LNCaP clone FGC (cell line): ENCODE measurements at places on chromosomes 12 and 14.

DNA sequence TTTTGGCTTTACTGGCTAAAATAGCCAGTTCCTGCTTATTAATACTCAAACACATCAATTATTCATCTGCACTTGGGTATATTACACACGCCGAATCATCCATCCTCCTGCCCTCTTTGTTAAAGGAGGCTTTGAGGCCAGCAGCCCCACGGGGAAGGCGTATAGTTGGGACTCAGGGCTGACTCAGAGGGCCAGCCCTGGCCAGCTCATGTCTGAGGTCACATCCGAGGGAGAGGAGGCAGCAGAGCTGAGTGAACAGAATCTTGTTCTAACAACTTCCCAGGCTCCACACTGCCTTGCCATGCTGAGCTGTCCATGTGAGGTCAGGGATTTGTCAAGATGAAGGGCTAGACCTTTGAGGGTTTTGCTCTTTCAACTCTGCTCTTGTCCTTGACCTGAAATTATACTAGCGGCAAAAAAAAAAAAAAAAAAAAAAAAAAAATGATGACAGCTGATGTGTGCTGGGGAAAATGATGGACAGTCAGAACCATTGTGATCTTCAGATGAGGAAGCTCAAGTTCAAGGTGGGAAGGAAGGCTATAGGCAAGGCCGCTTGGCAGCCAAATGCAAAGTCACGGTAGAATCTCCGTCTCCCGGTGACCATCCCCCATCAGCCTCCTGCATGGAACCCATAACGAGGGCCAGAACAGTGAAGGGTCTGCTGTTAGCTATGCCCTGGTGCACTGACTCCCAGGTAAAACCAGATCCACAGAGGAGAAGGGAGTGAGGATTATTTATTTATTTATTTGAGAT lies 12.5 kb upstream of the MARK3 start:
- DNase-seq: no peak

GRCh38 chr14:67018720-67019119 lies 170.5 kb upstream of the GARIN2 start:
- no peak for DNase-seq

DNA sequence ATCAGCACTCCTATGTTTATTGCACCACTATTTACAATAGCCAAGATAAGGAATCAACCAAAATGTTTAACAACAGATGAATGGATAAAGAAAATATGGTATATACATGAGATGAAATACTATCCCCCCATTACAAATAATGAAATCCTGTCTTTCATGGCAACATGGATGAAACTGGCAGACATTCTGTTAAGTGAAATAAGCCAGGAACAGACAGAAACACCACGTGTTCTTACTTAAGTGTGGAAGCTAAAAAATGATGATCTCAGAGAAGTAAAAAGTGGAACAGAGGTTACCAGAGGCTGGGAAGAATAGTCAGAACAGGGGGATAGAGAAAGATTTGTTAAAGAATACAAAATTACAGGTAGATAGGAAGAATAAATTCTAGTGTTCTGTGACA lies 113.7 kb upstream of the MDM1 start:
- DNase-seq: no peak

GRCh38 chr14:76484355-76484754 lies 108.4 kb downstream of the ESRRB start:
- no peak for DNase-seq

- DNase-seq: no peak
These were observed 1.2 kb upstream of the WSB2 start for GRCh38 chr12:118061873-118062843.

GRCh38 chr12:25546318-25546717 lies 6.8 kb downstream of the LMNTD1 start:
- no peak for DNase-seq

- DNase-seq: peak; percentile 77
These were observed 26.9 kb downstream of the SIX1 start for GRCh38 chr14:60622210-60622916.

GRCh38 chr12:24363177-24363754 lies 413.8 kb upstream of the SOX5 start:
- no peak for DNase-seq

GRCh38 chr14:55889124-55889523 lies 229.1 kb upstream of the PELI2 start:
- peak; percentile 100 for DNase-seq

DNA sequence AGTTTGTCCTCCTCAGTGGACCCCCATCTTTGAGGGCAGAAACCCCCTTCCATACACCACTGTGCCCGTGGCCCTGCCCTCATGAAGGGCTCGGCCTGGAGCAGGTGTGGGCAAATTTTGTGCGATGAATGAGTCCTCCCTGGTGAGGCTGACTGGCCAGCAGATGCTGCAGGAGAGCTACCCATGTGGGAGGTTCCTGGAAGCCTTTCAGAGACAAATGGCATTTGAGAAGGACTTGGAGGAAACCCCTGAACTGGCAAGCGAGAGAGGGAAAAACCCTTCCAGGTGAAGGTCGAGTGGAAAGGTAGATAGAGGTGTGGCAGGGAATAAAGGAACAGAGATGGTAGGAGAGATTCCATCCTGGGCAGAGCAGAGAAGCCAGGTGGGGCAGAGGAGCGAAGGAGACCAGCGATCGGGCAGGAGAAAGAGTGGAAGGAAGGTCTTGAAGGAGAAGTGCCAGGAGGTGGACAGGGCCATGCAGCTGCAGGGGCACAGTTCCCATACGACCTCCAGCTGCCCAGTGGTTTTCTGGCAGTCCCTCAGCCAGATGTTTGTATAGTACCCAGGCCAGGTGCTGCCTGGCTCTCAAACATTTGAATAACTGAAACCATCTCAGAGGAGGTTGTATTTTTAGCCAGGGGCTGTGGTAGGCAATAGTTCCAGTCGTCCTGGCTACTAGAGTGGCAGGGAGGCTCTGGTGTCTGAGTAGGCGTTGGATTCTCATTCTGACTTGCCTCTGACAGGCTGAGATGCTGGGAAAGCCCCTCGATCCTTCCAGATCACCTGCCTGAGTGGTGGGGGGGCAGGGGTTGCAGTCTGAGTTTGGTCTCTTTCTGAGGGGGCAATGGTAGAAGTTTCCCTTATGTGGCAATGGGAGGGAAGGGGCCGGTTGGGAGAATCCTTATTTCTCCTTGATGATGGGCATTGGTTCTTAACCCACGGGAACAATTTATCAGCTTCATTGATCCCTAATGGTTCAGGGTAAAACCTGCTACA lies 40.1 kb downstream of the FBXL14 start:
- DNase-seq: no peak

DNA sequence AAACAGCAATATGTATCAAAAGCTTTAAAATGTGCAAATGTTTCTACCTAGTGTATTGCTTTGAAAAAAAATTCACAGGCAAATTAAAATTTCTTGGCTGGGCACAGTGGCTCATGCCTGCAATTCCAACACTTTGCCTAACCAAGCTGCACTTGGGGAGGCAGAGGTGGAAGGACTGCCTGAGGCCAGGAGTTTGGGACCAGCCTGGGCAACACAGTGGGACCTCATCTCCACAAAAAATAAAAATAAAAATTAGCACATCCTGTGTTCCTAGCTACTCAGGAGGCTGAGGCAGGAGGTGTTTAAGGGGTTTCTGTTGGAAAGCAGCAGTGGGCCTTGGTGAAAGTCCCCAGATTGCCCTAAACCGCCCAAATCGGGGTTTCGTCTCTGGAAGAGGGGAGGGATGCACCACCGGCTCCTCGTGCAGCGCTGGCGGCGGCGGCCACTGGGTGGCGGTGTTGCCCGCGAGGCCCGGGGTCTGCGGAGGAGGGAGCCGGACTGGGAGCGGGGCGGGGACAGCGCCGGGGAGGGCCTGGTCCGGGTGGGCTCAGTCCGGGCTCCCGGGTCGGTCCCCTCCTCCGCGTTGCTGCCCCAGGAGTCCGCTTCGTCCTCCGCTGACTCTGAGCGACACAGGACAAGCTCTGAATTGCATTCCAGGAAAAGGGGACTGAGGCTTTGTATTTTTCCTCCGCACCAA lies 265.6 kb downstream of the AACS start:
- DNase-seq: no peak

DNA sequence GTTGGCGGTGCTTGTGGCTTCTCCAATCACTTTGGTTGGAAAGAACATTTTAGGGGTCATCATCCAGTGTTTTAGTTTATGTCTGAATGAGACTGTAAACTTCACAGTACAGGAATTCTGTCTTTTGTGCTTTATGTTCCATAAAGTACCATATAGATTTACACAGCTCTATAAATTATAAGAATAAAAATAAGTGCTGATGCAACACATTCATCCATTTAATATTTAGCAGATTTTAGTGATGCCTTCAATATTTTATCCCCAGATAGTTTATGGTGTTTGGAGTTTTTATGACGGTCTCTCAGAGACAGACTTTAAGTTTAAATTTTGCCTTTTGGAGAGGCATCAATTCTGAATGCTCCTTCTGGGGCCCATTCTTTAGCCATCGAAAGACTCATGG lies 385.2 kb downstream of the ATP23 start:
- DNase-seq: no peak

GRCh38 chr12:132437943-132438700 lies 51.8 kb upstream of the FBRSL1 start:
- DNase-seq: no peak

GRCh38 chr12:76074701-76075336 lies 9.7 kb downstream of the NAP1L1 start:
- no peak for DNase-seq

DNA sequence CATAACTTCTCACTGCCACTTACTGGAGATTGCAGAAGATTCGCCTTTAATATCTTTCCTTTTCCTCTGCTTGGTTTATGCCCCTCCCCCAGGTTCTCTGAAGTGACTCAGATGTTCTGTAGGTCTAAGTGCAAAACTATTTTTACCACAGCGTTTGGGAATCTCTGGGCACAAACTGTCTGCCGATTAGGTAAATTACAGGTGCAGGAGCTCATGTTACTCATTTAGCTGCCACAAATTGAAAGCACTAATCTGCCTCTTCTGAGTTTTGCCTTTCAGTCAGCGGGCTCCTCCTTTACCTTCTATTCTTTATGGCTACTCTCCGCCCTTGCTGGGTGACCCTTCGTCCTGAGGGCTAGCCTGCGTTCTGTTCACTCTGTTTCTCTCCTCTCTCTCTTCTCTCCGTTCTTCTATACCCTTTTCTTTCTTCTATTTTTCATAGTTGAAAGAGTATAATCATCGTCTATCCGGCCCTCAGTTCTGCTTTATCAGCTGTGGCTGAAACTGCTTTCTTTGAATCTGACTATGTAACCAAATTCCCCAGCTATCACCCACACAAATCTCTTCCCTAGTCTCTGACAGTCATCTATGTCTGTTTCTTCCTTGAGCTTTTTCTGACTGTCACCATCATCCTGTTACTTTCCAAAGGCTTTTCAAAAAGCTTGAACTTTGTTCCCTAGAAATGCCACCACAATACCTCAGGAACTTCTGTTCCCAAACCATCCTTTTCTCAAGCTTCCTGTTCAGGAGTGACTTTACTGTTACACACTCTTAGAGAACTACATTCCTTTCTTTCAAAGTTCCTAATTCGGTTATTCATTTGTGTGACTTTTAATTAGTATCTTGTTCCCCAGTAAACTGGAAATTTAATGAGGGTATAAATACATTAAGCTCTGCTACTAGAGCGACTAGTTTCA lies 4.3 kb upstream of the MYF6 start:
- no peak for DNase-seq

DNA sequence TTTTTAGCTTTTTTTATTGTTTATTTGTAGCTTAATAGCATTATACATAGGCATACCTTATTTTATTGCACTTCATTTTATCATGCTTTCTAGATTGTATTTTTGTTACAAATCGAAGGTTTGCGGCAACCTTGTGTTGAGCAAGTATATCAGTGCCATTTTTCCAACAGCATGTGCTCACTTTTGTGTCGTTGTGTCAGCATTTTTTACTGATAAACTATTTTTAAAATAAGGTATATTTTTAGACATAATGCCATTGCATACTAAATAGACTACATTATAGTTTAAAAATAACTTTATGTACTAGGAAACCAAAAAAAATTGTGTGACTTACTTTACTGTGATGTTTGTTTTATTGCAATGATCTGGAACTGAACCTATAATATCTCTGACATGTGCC lies 56.2 kb upstream of the RESF1 start:
- no peak for DNase-seq

DNA sequence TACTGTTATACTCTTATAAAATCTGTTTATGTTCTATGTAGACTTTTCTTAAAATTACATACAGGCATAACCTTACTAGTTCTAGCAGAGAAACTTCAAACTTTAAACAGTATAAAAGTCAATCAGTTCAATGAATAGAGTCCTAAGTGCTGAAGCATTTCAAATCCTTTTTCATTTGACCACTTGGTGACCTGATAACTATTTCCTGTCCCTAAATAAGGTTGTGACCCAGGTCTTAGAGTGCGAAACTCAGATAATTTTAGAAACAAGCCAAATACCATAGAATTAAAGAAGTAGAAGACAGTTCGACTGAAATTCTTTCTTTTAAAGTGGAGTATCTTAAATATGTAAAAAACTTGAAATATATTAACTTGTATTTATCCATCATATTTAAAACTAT lies 96.2 kb upstream of the ALX1 start:
- no peak for DNase-seq

- peak; percentile 27 for DNase-seq
These were observed 23.3 kb upstream of the CCER1 start for GRCh38 chr12:90978117-90978770.

GRCh38 chr14:27145170-27145569 lies 547.3 kb upstream of the NOVA1 start:
- no peak for DNase-seq

DNA sequence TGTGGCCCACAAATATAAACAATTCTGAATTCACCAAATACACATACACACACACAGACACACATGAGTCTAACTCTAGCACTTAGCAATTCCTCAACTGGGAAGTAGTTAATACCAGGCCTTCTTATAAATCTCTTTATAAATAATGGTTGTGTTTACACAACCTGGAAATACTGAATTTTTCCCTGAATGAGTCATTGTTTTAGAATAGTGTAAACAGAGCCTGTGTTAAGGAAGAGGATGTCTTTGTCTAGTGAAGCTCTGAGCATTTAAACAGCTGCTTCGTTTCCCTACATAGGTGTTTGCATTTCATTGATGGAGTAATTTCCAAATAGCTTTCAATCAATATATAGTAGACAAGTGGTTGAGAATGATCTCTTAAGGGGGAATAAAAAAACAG lies 218.8 kb downstream of the BTG1 start:
- peak; percentile 90 for DNase-seq

- no peak for DNase-seq
These were observed 44.4 kb upstream of the PELI2 start for GRCh38 chr14:56073799-56074198.

DNA sequence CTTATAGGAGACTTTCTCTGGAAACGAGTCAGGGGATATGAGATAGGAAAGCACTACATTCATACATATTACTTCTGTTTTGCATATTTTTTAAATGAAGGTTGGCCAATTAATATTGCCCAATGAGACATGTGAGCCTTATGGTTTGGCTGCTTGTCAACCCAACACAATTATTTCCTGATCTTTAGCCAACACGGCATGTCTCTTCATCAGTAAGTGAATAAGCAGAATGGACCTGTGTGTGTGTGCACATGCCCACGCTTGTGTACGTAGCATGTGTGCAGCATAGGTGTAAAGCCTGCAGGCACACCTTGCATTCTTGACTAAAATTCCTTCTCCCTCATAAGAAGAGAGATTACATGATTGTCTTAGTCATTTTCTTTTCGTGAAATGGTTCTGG lies 88.3 kb downstream of the STON2 start:
- no peak for DNase-seq

GRCh38 chr12:56129206-56129941 lies 1.3 kb downstream of the ESYT1 start:
- no peak for DNase-seq

- no peak for DNase-seq
These were observed 19.2 kb downstream of the NR2C1 start for GRCh38 chr12:95054206-95054605.

GRCh38 chr14:55911776-55912175 lies 206.4 kb upstream of the PELI2 start:
- no peak for DNase-seq
